GM23338 (cell line): ENCODE measurements at places on chromosomes 3 and 15. TPM values are rescaled to one million over a fixed set of nuclear protein-coding genes. Genes with fewer than 3 reads are reported as not detected.

The EIF4G1 gene
- polyA plus RNA-seq: 227 and 239 TPM in 2 replicates

The AMT gene
- 34.1 and 35.6 TPM in 2 replicates for polyA plus RNA-seq

The POPDC2 gene
- polyA plus RNA-seq: 0.36 and 0.37 TPM in 2 replicates

The SH2D7 gene
- polyA plus RNA-seq: 0.31 and 0.33 TPM in 2 replicates

The GOLGA8M gene
- polyA plus RNA-seq: not detected in 2 replicates
